ENCODE measurements at places on chromosomes 7 and 10.
A peak's percentile ranks its signal among the peaks of the same experiment; 100 is the strongest.

DNA sequence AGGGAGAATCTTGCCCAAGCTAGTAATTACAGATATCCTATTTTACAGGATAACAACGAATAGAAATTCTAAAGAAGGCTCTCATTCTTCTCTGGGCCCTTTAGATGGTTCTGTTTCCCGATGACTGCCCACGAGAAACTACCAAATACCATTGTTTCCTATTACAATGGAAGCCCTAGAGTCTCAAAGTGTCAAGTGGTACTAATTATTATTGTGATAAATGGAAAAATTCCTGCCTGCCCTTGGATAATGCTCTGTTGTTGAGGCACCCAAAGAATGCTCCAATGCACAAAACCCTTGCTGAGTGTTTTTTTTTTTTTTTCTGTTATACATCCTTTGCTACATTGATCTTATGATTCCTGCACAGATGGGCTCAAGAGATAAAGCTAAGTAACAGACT, 504.5 kb downstream of the XPNPEP1 start:
- DNase-seq = no peak

DNA sequence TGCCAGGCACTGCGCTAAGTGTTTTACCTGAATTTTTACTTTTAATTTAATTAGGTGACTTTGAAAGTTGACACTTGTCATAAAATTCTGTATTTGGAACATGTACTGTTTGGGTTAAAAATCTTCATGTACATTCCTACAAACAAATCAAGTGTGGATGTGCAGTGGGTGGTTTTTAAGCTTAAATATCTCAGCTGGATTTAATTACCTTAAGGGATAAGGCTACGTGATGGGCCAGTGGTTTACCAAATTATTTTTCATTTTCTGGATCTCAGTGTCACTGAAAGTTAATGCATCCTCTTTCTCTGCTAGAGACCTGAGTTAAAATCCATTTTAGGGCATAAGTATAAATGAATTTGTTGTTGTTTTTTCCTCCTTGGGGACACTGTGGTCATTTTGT, 51.1 kb downstream of the EXOC4 start:
- no peak for DNase-seq

DNA sequence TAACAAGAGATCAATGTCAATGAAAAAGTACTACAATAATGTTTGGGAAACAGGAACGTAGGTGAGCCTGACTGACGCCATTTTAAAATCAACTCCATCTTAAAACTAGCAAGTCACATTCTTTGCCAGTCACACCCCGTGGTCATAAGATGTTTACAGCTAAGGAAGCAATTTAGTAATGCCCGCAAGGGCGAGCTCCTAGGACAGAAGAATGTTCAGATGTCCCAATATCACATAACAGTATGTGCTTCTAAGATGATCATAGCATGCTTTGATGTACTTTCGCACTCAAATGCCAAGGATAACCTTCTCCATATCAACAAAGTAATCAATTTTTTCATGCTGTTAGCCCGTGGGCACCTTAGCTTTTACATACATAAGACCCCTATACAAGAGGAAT, 113.8 kb upstream of the EGFR start:
- no peak for DNase-seq

GRCh38 chr10:74213571-74214162, 62.6 kb downstream of the ADK start:
- DNase-seq = no peak

- no peak for DNase-seq
These were observed 153.7 kb downstream of the NRBF2 start for GRCh38 chr10:63286754-63287264.

GRCh38 chr7:139620676-139621344, 97.3 kb downstream of the CLEC2L start:
- peak; percentile 31 for DNase-seq

- DNase-seq = no peak
These were observed 144.2 kb upstream of the RNF32 start for GRCh38 chr7:156496363-156496769.

DNA sequence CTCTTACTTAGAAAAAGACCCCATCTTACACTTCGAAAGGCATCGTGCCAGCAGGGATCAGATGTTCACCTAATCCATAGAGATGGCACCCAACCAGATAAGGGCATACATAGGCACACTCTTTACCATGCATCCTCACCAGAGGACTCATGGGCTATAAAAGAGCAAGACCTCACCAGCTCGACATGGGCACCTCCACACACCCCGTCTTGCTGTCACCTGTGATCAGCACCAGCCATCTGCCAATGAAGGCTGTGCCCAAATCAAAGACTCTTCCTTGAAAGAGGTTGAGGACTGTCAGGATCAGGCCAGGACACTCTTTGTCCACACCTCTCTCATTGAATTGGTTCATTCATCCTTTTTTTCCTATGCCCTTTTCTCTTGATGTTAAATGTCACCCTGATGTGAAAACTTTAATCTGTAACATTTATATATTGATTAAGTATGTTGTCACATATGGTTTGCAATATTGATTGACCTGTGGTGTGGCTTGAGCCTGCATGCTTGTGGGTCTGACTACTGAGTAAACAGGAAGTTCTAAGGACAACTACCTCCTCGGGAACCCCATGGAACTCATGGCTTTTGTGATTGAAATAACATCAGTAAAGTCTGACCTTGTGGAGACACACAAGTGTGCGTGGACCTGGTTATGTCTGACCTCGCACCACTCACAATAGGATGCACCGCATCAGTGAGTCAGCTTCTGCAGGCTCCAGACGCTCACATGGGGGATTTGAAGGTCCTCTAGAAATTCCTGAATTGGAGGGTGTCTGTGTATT, 75.5 kb downstream of the HTR5A start:
- no peak for DNase-seq

- DNase-seq = no peak
These were observed 68.1 kb downstream of the PODXL start for GRCh38 chr7:131488361-131488760.

DNA sequence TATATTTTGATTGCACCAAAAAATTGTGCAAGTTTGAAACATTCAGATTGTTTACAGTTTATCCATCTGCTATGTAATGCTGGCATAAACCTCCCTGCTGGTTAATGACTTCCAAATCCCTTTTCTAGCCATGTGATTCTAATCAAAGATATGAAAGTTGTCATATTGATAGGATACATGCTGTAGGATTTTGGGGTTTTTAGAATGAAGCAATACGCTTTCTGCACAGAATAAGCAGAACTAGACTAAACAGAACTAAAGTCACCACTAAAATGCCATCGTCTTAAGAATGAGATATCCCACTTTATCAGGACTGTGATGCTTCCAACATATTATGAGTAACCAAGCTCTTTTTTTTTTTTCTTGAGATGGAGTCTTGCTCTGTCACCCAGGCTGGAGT, 856 bp downstream of the SSMEM1 start:
- no peak for DNase-seq

DNA sequence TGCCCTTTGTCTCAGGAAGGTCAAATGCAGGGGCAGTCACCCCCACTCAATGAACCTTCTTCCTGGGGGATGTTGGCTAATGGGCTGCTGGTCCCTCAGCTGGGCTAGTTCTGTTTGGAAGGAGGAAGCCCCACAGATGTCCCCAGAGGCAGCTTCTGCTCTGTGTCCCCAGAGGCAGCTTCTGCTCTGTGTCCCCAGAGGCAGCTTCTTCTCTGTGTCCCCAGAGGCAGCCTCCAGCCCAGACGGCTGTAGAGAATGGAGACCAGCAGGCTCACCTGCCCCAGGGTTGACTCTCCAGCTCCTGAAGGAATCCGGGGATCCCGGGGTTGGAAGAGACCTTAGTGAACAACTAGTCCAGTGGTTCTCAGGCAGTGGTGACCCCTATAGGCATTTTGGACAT, 62.5 kb upstream of the LEP start:
- DNase-seq = no peak

DNA sequence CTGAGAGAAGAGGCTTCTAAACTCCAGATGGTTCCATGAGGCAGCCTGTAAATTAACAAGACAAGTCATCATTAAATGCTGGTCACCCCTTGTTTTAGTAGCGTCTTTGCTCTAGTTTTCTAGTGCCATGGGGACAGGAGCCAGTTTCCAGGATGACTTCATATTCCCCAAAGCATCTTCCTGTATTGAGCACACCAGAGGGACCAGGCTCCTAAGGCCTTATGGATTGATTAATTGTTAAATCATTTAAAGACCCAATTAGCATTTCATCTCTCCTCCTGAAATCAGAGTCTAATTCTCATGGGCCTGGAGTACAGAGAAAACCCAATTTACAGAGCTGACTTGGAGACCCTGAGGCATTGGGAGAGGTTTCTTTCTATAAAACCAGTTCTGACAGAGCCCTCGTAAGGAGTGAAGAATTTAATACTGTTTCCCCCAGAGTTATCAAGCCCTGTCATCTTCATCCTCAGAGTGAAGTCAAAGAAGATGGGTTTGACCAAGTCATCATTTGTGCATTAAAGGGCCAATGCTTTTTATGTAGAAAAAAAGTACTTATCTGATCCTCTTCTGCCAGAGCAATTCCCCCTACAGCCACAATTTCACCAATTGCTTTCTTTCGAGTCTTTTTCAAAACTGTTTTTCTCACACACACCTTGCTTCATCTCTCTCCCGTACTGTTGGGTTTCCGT, 678.7 kb downstream of the SDK1 start:
- no peak for DNase-seq

DNA sequence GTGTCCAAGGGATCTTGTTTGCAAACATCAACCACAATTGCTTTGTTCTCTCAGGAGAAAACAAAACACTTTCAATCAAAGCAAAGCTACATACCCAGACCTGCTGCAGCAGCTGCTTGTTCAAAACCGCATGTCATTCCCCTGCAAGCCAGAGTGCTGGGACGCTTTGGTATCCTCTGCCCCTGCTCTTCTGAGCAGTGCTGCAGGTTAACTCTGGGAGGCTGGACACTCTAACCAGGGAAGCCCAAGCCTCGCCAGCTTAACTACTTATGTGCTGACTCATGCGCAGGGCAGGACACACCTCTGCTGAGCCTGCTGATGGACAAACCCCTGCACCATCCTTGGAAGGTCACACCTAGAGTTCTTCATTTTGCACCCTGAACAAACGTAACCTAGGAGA, 28.2 kb upstream of the ASAH2 start:
- DNase-seq = no peak

DNA sequence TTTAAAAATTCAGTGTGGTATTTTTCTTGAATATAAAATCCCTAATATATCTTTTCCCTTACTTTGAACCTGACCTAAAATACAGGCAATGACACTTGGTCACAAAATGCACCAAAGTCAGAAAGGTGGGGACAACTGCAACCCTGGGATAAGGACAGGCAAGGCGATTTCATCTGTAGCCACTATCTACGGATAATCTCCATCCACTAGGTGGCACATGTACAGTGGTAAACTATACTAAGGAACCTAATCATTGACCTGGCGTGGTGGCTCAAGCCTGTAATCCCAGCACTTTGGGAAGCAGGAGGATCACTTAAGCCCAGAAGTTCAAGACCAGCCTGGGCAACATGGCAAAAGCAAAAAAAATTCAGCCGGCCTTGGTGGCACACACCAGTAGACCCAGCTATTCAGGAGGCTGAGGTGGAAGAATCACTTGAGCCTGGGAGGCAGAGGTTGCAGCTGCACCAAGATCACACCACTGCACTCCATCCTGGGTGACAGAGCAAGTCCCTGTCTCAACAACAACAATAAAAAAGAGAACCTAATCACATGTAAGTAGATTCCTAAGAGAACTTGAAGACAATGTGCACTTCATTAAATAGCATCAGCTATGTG, 98.9 kb downstream of the KMT2C start:
- DNase-seq = peak; percentile 8

DNA sequence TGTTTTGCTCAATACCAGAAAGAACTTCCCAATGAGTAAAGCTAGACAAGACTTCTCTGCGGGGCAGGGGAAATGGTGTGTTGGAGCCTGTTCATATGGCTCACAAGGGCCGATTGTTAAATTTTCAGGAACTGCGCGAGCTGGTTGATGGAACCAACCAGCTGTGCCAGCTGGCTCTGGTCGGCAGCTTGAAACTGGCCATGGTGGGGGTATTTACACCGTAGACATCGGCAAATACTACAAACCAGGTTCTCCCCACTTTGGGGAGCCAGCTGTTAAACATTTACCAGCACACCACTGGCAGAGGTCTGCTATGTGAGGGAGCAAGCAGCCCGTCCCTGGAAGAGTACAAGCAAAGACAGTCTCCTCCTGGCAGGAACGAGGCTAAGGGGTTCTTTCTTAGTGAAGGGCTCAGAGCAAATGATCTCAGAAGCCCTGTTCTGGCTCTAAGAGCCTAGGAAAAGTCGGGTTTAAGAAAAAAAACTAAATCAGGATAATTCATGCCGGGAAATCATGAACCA, 8.8 kb upstream of the ZMIZ1 start:
- no peak for DNase-seq

- DNase-seq = no peak
These were observed 3.6 kb upstream of the GIMAP5 start for GRCh38 chr7:150733482-150734095.

- DNase-seq = peak; percentile 88
These were observed 339.0 kb downstream of the RNLS start for GRCh38 chr10:88243836-88244730.

- no peak for DNase-seq
These were observed 130.9 kb upstream of the MKLN1 start for GRCh38 chr7:131196803-131197202.

DNA sequence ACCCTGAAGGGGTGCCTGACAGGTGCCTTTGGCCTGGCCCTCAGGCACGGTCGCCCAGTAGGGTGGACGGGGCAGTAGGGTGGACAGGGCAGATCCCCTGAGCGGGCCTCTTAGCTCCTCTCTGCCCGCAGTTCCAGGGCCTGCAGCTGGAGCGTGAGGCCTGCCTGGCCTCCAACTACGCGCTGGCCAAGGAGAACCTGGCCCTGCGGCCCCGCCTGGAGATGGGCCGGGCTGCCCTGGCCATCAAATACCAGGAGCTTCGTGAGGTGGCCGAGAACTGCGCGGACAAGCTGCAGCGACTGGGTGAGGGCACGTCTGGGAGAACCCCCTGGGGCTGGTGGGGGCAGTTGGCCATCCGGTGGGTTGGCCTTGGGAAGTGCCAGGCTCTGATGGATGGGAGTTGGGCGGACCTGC, 1.7 kb downstream of the VPS37D start:
- DNase-seq = no peak

- no peak for DNase-seq
These were observed 25.9 kb downstream of the SFXN4 start for GRCh38 chr10:119139464-119140067.

DNA sequence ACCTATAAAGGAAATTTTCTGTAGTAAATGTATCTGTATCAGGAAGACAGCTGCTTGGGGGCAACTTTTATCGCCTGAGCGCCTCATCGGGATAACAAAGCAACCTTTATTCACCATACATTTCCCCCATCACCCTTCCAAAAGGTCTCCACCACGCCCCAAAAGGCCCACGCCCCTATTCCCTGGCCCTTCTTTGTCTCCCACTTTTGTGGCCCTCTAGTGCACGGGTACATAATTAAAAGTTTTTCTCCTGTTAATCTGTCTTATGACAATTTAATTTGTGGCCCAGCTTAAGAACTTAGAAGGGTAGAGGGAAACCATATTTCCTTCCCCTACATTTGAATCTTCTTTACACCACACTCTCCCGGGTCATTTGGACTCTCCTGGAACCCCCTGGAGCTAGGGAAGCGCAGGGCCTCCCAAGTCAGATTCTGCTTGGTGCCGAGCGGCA, 625 bp downstream of the RP9 start:
- no peak for DNase-seq

GRCh38 chr10:14995964-14996565, 36.9 kb downstream of the MEIG1 start:
- DNase-seq = no peak
